Activated CD4-positive, CD25-positive, alpha-beta regulatory T cell treated with anti-CD3 and anti-CD28 coated beads, Interleukin-2, amount 50 U/mL, for 16 hours (primary cell): ENCODE measurements at places on chromosomes 12 and 14.

DNA sequence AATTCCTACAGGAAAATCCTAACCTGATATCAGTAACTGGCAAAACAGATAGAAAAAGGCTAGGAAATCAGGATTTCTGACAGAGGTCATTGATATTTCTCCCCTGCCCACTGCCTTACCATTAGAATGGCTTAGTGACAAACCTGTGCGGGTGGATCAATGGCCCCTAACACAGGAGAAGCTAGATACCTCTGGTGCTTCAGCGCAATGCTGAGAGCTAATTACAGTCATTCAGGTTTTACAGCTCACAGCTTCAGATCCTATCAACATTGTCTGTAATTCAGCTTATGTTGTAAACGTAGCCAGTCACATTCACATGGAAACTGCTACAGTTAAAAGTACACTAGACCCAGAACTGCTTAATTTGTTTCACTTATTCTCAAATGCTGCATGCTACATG is 17.4 kb upstream of the SLC10A1 start:
- no peak for DNase-seq

DNA sequence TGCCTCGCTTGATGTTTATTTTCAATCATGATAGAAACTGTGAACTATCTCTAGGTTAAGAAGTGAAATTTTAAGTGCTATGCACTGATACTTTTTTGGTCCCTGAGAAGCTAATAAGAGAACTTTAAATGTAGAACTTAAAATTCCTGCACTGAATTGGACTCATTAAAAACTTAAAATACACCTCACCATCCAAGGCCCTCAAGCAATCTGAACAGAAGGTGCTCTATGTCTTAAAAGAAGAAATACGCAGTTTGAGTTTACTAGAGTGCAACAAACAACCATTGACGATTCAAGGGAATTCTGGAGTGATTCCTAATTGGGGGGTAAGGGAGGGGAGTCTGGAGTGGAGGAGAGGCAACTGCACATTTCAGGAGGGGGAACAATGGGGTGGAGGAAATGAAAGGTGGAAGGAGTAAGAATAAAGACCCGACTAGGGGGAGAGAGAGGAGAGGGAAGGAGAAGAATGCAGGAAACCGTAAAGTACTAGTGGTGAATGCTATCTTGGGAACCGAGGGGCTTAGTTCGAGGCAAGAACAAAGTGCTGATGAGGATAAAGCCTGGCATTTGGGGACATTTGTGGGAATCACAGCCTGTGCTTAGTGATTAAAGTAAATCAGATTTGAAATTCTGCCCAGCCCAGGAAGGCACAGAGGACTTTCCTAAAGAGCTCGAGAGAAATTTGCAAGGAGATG is 389.7 kb downstream of the AACS start:
- DNase-seq: no peak

DNA sequence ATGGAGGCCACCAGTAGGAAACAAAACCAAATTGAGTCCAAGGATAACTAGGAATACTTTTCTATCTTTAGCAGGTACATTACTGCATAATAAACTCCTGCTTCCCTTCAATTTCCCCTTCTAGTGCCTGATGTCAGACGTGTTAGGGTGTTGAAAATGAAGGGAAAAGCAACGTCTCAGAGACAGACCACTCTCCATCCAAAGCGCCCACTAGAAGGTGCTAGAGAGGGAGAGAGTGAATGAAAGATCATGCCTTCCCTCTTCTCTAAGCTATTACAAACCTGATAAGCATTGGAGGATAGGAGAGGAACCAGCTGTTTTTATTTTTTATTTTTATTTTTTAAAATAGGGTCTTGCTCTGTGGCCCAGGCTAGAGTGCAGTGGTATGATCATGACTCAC is 64.1 kb downstream of the ZNF641 start:
- no peak for DNase-seq

GRCh38 chr14:62053188-62053587 is 291.0 kb downstream of the SNAPC1 start:
- DNase-seq: no peak
